Activated T-cell treated with anti-CD3 and anti-CD28 coated beads for 24 hours (primary cell): ENCODE measurements at places on chromosomes 4 and X.

DNA sequence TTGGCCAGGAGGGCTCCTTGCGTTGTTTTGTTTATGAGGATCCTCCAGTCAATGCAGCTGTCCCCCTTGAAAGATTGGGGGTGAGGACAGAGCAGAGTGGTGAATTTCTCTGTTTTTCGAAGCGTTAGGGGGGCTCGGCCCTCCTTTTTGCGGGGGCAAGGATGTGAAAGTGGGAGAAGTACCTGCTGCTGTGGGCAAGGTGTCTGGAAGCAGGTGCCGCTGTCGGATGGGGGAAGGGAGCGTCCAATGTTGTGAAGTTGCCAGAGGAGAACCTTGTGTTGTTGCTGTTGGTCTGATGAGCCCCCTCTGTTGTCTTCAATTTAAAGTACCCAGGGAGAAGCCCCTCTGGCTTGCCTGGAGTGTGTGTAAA, 613 bp downstream of the GLRB start:
- no peak for DNase-seq

DNA sequence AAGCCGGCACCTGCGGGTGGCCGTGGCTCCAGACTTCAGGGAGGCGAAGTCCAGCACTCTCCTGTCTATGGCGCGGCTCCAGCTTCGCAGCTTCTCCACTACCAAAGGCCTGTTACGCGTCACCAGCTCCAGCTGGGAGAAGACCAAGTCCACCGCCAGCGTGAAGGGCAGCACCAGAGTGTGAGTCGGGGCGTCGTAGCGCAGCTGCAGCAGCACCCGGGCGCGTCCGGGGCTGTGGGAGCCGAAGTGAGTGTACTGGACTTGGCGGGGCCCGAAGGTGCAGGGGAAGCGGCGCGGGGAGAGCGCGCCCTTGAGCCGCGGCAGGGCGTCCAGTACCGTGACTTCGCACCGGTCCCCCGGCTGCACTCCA, 444 bp downstream of the FREM3 start:
- DNase-seq = no peak

DNA sequence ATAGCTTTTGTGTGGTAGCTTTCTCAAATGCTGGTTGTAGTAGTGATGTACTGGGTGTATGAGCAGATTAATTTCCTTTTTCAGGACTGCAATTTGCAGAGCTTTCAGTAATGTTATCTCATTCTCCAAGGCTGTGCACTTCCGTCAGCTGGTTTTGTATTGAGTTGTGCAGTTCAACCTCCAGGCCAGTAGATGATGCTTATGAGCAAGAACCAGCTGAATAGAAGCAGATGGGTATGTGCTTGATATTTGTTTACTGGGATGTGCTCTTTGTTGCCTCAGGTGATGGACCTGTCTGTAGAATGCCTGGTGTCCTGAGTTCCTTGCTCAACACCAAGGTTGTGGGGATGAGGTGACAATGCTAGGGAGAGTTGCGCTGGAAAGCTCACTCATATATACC, 462.8 kb downstream of the PCDH18 start:
- DNase-seq = no peak

GRCh38 chr4:124955476-124955875, 242.9 kb upstream of the ANKRD50 start:
- DNase-seq = no peak

- DNase-seq = no peak
Measured at GRCh38 chr4:156475322-156475721, 496.3 kb downstream of the PDGFC start.

DNA sequence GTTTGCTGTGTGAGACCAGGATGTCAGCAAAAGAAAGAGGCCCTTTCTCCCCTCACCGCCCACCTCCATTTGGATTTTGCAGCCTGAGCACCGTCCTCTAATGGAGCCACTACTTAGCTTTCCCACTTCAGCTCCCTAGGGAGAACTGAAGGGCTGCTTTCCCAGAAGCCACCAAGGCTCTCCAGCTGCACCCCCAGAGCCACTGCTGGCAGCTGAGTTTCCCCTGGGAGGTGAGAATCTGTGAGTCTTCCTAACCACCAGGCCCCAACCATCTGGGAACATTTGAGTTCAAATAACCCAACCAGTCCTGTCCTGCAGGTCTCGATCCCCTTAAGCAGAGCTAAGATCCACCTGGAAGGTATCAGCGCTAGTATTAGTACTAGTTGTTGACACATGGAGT, 173.1 kb upstream of the USP9X start:
- DNase-seq = no peak

GRCh38 chr4:40822420-40823166, 72.8 kb downstream of the NSUN7 start:
- DNase-seq = no peak

DNA sequence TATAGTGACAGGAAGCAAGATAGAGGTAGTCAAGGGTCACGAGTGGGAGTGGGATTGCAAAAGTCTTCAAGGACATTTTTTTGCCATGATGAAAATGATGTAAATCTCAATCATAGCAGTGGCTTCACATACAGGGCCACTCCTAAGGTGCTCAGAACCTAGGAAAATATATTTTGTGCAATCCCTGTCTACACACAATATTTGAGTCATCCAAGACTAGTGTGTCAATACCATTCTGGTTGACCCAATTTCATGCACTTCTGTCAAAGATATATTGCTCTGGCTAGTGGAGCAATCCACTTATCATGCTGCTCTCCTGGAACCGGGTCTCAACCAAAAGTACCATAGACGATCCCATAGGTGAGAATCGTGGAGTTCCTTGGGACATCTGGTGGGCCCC, 24.2 kb upstream of the XPNPEP2 start:
- DNase-seq = no peak

DNA sequence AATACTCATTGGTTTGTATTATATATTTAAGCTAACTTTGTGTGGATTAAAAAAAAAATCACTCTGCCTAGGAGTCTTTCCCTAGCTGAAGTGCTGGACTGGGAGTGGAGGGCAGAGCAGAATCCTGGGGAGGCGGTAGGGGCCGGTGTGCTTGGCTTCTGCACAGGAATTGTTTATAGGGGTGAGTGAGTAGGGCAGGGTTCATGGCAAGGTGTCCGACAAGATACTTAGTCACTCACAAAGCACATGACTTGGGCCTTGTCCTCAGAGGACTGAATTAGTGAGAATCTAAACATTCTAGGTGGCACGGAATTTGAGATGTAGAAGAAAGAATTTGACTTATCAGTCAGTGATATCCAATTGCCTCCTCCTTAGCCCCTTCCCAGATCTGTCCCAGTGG, 32.2 kb downstream of the FNIP2 start:
- no peak for DNase-seq

- no peak for DNase-seq
Measured at GRCh38 chr4:105060628-105061027, 86.0 kb upstream of the TET2 start.

DNA sequence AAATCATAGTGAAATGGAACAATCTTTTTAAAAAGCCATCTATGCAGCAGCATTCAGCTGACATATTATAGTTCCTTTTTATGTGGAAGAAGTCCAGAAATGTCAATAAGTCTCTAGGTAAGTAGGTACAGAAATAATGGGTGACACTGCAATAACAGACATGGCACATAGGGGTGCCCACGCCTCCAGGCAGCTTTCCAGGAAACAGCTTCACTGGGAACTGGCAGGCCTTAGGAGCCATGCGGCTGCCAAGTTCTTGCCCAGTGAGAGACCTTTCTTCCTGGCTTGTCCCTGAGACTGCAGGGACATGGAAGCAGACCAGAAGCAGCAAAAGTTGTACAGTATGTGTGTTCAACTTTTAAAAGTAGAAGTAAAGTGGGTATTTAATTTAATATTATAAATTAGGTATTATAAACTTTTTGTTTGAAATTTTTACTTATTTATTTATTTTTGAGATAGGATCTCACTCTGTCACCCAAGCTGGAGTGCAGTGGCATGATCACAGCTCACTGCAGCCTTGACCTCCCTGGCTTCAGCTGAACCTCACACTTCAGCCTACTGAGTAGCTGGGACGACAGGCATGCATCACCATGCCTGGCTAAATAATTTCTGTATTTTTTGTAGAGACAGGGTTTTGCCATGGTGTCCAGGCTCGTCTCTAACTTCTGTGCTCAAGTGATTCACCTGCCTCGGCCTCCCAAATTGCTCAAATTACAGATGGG, 12.1 kb upstream of the ETNPPL start:
- DNase-seq = no peak

DNA sequence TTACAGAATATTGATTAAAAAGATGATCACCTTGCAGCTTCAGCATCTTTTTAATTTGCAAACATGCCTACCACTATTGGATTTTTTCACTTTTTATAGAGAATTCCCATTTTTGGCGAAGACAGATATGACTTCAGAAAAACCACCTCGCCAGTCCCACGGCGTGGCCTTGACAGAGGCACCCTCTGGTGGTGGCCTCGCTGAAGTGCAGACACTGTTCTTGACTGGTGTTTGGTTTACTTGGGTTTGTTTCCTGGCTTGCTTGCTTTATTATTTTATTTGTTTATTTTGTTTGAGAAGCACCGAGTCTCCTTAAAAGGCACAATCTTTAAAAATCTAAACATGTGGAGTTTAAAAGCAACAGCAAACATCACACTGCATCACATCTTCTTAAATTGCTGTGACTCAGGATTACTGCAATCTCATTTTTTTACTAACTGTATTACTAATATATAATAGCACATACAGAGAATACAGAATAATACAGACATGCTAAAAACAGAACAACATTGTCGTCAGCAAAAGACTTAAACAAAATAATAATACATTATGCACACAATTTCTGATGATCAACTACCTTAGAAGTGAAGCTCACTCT, 13.1 kb upstream of the AMTN start:
- peak; percentile 30 for DNase-seq

DNA sequence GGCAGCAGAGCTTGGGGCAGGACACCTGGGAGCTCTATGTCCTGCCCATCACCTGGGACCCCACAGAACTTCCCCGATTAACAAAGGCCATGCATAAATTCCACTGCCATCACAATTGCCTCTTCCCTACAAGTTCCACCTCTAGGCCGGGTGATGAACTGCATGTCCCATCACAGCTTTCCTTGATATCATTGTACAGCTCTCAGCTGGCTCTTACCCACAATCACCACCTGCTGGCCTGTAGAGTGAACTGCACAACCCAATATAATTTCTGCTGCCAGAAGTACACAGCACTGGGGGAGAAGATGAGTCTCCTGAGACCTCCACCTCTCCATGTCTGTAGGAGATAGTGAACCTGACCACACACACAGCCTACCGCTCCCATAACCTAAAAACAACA, 285.0 kb upstream of the AADAT start:
- DNase-seq = no peak

- DNase-seq = no peak
Measured at GRCh38 chr4:53120778-53121177, 245.1 kb downstream of the SCFD2 start.

DNA sequence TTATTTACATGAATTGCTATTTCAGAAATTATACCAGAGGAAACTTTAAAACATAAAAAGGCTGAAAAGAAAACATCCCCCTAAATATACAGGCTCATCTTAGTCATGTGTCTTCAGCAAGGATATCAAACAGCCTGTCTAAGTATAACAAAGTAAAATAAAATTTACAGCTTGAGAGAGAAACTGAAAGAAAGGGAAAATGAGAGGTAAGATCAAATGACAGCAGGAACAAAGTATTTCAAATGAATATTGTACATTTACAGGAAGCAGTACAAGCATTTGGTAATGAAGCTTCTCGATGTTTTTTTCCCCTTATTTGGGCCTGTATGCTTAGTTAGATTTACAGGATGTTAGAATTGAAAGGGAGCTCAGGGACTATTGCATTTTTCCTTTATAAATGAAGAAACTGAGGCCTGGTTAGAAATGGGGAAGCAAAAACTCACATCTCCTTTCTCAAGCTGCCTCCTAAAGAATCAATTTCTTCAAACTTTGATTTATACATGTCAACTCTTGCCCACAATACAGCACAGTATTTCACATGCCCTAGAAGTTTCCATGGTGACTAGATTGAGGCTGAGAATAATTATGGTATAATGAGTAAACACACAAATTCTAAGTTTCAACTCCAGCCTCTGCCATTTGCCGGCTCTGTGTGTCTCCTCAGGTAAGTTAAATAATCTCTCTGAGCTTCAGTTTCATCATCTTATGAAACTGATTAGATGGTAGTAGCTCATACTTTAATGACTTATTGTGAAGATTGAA, 29.3 kb downstream of the DAPP1 start:
- no peak for DNase-seq

GRCh38 chr4:148477276-148477675, 35.1 kb upstream of the NR3C2 start:
- no peak for DNase-seq

GRCh38 chr4:68654946-68655721, 15.3 kb downstream of the UGT2B15 start:
- no peak for DNase-seq

DNA sequence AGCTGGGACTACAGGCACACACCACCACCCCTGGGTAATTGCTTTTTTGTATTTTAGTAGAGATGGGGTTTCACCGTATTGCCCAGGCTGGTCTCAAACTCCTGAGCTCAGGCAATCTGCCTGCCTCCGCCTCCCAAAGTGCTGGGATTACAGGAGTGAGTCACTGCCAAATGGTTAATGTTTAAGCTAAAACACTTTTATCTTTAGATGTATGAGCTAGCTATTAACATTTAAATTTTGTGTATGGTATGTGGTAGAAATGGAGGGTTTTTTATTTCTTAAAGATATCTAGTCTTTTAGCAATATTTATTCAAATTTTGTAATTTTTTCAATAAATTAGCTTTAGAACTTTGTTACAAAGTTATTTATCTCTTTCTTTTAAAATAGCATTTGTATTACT, 1659.8 kb upstream of the ADGRL3 start:
- no peak for DNase-seq

GRCh38 chr4:5114950-5115349, 63.7 kb downstream of the STK32B start:
- DNase-seq = no peak

DNA sequence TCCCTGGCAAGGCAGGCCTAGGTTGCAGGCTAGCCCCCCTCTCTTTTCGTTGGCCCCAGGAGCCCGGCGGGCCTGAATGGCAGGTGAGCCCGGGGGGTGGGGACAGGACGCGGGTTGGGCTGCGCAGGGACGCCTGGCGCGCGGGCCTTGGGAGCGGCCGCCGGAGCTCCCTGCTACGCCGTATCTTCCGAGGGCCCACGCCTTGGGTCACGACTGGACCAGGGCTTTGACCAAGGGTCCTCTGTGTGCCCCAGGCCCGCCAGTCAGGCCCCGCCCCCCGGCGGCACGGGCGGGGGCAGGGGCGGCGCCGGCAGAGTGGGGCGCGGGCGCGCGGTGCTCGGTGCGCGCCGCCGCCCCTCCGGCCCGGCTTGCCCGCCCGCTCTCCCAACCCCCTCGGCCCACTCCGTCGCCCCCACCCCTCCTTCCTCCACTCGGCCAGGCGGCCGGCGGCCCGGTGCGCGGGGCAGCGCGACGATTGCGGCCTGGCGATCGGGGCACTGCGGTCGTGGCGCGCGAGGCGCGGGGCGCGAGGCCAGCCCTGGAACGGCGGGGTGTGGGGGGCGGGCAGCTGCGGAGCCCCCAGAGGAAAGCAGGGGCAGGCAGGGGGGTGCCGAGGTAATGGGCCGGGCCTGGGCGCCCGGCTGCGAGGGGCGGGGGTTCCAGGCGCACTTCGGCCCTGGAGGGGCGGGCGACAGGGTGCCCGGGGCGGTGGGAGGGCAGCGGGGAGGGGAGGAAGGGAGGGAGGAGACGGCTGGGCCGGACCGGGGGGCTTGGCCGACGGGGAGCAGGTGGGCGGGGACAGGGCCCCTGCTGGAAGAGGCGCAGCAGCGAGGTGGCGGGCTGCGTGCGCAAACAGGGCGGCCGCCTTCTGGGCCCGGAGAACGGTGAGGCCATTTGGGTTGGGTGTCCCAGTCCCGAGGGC, at the start of gene PRRG3:
Gene PRRG3, plus strand, starts transcription at position 798 of the 922 bp plus-strand sequence. CDS start 3,357 bp downstream, outside the sequence.
- no peak for DNase-seq

GRCh38 chr4:56080384-56080783, 131.6 kb downstream of the CEP135 start:
- DNase-seq = no peak
